Astrocyte (in vitro differentiated cells and primary cell): ENCODE measurements at places on chromosomes 7 and 10.

- DNase-seq = no peak
Measured at GRCh38 chr10:78044699-78045098, 11.0 kb downstream of the RPS24 start.

DNA sequence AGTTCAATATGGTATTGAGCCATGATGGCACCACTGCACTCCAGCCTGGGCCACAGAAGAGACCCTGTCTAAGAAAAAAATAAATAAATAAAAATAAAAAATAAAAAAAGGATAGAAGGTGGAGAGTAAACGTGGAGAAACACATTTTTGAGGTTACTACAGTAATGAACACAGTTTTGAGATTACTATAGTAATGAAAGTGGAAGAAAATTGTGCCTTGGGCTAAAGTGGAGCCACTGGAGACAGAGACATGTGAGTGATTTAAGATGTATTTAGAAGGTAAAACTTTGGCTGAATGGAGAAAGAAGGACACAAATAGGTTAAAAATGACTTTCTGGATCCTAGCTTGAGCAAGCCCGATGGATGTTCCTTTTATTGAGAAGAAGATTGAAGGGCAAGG lies 76.8 kb downstream of the HGF start:
- DNase-seq = no peak

- peak; percentile 95 for DNase-seq
Measured at GRCh38 chr10:91340613-91341362, 69.4 kb upstream of the HECTD2 start.

GRCh38 chr7:12570168-12570533 lies 369 bp upstream of the SCIN start:
- DNase-seq = no peak

DNA sequence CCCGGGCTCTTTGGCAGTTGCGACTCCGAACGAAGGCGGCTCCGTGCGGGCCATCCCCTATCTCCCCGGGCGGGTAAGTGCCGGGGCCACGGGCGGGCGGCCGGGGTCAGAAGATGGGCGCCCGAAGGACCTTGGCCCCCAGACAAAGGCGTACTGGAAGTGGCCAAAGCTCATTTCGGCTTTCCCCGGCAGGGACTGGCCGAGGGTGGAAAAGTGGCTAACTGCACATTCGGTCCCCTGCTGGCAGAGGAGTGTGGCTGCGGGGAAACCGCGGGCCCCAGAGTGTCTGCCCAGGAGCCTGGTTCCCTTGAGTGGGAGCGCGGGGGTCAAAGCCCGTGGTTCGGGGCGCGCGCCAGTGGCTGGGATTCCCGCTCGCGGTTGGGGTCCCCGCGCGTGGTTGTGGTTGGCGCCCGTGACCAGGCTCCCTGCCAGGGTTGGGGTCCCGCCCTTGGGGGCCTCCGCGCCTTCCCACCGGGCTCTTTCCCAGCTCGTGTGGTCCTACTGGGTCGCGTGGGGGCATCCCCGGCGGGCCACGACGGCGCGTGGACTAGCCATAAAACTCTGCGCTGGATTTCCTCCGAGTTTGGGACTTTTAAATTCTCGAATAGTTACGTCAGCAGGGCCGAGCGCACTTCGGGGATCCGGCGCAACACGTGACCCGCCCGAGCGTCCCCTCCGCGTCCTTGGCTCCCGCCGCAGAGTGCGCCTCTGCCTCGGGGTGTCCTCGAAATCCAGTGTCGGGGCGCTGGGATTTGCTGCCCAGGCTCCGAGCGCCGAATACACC lies 124.4 kb downstream of the TACC2 start:
- peak; percentile 48 for DNase-seq

- no peak for DNase-seq
Measured at GRCh38 chr10:43196131-43196980, 58.1 kb downstream of the CSGALNACT2 start.
